ENCODE measurements at places on chromosomes 5 and 9.

- no peak for DNase-seq
These were observed 99.1 kb downstream of the ADAMTS16 start for GRCh38 chr5:5239191-5239590.

DNA sequence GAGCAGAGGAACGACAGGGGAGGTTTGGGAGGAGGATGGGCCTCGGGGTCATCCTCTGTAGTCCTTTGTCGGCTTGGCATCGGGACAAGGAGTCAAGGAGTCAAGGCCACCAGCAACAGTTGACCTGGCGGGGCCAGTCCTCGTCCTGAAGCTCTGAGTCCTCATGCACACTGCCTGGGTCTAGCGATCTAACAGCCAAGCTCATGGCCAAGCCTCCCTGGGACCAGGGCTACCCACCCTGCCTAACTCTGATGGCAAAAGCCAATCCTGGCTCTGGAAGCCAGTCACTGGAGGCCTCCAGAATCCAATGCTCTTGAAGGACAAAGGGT is 49.8 kb downstream of the CAMK2A start:
- DNase-seq, result no peak

GRCh38 chr5:149628221-149628620 is 46.9 kb downstream of the ARHGEF37 start:
- DNase-seq, result no peak

DNA sequence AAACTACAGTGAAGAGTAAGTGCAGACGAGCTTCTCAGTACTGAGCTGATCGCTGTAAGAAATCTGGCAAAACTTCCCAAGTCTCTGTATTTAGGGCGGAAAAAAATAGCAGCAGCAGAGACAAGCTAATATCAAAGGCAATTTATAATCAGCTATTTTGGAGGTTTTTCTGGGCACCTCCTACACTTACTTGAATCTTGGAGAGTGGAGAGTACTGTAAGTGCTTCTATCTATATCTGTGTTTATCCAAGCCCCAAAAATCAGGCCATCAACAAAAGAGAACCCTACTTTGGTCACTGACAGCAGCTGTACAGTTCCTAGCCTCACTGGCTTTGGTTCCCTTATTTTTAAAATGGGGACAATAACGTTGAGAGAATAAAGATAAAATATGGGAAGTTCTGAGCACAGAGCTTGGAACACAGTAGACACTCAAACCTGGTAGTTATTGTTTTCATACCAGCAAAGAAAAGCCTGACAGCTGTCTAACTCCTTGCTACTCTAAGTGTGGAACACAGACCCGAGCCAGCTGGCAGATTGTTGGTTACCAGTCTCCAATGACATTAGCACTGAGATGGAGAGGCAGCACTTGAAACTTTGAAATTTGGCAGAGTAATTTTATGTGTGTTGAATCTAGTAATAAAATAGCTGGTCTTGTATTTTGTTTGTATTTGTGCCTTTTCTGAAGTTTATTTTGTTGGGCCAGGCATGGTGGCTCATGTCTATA is 96.0 kb upstream of the SLC28A3 start:
- DNase-seq, result no peak

- no peak for DNase-seq
These were observed 521.2 kb downstream of the IRX1 start for GRCh38 chr5:4116834-4117233.

- DNase-seq, result no peak
These were observed 9.8 kb upstream of the CEMIP2 start for GRCh38 chr9:71778085-71778484.

GRCh38 chr9:91419222-91420191 is 4.1 kb downstream of the NFIL3 start:
- no peak for DNase-seq

DNA sequence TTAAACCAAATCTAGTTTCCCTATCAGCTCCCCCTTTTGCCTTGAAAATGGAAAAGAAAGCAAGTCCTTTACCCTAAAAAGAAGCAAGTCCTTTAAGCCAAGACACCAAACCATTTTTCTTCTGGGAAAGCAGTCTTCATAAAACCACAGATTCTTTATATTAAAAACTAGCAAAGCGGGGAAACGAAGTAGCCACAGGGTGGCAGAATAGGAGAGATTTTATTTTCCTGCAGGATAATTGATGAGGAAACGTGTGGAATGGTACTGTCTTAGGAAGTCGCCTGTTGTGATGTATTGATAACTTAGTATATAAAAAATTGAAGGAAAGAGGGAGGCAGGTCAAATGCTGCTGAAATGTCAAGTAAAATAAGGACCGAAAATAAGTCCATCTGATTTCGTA is 41.1 kb downstream of the ZNF883 start:
- DNase-seq, result no peak

DNA sequence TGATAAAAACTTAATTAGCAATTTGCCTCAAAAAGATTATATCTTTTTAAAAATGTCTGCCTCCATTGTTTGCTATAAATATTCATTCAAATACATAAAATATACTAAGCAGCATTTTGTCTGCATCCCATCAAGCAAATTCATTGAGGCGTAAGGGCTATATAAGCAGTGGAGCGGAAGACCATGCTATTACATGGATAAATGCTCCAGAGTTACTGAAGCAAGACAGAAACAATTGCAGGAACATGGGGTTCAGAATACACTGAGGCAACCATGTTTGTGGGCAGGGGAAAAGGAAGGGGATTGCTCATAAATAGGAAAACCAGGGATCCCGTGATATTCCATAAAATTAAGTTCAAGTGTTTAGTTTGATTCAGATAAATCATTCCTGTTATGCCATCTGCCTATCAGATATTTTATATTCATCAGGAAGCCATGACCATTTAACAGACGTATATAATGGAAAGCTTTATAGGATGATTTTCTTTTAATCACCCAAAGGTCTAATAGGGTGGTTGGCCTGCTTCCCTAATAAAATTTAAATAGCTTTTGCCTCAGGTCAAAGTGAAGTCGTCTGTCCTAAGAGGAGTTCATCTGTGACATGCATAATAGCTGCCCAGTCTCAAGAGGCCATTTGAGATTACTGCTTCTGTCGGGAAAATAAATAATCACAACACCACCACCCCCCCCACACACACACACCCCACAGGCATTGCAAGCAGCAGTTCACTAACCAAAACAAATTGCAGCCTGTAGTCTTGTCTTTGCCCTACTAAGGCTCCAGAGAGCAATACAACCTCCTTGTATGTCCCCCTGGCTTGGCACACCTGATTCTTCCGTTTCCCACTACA is 105.2 kb downstream of the RASEF start:
- no peak for DNase-seq

DNA sequence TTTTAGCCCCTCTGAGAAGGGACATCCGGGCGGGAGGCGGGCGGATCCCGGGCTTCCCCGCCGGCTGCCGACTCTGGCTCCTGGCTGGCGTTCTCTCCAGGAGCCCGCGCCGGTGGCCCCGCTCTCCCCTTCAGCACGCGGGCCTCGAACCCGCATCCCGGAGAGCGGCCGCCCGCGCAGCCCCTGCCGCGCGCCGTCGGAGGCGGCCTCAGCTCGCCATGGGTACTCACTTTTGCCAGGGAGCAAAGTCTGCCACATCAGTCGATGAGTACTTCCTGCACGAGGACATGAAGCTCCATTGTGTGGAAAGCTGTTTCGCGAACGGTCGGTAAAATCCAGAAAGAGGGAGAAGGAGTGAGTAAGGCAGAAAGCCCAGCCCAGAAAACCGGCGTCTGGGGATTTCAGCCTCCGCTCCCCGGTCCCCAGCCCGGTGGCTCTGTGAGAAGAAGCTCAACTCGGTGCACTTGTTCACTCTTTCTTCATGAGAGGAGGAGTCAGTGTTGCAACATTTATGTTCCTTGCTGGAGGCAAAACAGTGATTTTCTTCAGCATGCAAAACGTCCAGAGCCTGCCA is at the start of gene PRLR:
PRLR (minus strand) TSS at position 450 of the 574 bp plus-strand sequence. CDS start 140,867 bp downstream, outside the sequence.
- DNase-seq, result no peak

DNA sequence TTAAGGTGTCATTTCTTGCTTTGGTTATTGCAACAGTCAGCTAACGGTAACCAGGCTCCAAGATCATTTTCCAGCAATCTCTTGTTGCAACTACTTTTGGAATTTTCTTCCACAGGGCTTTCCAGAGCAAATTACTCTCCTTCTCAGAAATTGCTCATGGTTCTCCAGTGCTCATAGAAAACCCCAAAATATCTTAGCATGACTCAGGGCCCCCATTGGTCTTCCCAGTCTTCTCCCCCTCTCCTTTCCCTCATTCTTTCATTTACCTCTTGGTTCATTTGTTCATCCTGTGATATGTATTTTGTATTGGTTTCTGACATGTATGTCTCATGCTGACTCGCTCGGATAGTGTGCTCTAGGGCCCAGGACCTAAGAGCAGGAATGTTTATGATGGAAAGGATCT is 35.6 kb downstream of the WWC1 start:
- DNase-seq, result no peak

- DNase-seq, result no peak
These were observed 21.8 kb upstream of the DENND4C start for GRCh38 chr9:19208653-19209052.

GRCh38 chr9:120757026-120757913 is 35.9 kb downstream of the FBXW2 start:
- no peak for DNase-seq

- no peak for DNase-seq
These were observed 14.4 kb downstream of the IDNK start for GRCh38 chr9:83637389-83637788.

DNA sequence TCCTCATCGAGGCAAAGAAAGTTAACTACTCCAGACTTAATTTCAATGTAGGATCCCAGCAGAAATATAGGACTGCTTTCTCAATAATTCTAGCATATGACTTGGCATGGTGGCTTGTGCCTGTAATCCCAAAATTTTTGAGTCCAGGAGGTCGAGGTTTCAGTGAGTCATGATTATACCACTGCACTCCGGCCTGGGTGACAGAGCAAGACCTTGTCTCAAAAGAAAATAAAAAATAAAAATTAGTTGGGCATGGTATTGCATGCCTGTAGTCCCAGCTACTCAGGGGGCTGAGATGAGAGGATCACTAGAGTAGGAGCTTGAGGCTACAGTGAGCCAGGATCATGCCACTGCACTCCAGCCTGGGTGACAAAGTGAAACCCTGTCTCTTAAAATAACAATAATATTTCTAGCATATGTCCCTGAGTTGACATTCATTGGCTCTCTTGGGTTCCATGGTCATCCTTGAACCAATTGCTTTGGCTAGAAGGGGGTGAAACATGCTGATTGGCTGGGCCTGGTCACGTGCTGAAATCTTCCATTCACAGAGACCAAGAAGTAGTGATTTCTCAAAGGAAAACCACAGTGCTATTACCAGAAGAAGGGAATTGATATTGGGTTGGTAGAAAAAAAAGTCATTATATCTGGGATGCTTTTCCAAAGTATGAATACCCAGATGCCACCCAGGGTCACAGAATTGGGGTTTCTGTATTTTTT is 31.6 kb upstream of the GARNL3 start:
- DNase-seq, result no peak

DNA sequence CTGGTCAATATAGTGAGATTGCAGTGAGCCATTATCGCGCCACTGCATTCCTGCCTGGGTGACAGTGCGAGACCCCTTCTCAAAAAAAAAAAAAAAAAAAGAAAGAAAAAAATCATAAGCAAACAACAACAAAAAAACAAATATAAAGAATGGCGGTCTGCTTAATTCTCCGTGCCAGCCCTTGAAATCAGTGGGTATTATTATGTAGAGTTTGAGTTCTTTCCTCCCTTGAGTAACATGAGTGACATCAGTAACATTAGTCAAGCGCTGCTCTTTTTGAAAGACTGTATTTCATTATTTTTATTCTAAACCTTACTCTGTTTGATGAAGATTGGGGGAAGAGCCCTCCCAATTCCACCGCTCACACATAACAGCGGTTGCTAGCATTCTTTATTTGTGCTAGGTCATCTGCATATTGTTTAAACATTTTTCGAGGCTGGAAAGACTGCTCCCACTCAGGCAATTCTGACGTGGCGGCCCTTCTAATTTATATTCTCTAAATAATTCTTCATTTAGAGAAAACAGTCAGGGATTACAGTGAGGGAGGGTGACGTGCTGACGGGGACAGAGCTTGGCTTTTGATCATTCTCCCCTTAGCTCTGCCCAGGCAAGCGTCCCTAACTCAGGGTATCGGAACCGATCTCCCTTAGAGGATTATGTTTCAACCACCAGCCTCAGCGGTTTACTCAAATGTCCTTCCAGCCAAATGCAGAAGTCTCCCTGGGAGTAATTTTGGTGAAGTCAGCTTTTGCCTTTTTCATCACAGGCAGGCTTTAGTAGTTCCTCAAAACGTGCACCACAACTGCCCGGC is 860 bp upstream of the MARCHF6 start:
- DNase-seq, result no peak

GRCh38 chr5:129631961-129632360 is 115.9 kb upstream of the MINAR2 start:
- DNase-seq, result no peak

GRCh38 chr5:35478856-35479682 is 138.6 kb upstream of the SPEF2 start:
- no peak for DNase-seq

DNA sequence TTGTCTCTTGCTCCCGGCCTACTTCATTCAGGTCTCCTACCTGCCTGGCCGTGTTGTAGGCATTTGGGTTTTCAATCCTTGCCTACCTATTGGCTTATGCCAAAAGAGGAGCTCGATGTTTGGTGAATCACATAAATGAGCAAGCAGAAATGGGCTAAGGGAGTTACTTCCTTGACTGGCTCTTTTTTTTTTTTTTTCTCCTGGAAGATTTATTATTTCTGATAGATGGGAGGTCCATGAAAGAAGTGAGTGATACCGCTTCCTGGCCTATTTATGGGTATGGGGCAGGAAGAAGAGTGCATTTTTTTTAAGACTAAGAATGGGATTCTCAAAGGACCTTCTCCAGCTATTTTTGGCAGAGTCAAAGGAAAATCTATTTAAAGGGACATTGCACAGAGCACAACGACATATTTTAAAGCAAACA is 294.1 kb downstream of the ARHGAP26 start:
- DNase-seq, result no peak

GRCh38 chr9:91924090-91924489 is 25.9 kb downstream of the ROR2 start:
- no peak for DNase-seq

DNA sequence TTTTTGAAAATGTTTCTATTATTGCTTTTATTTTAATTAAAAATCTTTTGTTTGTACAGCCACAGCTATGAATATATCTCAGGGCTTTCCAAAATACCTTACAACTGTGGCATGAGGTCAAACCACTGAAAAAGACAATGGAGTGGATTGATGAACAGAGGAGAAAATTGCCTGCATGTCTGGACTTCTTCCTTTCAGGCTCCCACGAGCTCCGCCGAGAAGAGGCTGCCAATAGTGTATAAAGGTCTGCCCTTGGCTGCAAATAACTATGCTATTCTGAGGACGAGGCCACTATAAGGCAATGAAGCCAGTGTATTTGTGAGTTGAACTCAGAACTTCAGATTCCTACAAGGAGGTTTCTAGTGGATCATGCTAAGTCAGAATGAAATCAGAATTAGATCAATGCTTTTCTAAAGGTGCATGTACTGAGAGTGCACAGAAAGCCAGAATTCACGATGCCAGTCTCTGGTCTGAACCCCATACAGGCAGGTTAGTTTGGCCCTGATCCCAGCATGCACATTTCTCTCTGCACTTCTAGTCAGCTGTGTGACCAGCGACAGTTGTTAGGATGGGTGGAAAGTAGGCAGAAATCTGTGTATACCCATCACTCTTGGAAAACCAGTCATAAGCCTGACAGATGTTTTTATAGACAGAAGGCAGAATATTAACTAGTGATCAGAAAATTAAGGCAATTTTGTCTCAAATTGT is 42.7 kb upstream of the PLPP1 start:
- no peak for DNase-seq

Measured in brain pericyte (primary cell).